T-helper 2 cell (primary cell): ENCODE measurements at places on chromosomes 7 and 10.

DNA sequence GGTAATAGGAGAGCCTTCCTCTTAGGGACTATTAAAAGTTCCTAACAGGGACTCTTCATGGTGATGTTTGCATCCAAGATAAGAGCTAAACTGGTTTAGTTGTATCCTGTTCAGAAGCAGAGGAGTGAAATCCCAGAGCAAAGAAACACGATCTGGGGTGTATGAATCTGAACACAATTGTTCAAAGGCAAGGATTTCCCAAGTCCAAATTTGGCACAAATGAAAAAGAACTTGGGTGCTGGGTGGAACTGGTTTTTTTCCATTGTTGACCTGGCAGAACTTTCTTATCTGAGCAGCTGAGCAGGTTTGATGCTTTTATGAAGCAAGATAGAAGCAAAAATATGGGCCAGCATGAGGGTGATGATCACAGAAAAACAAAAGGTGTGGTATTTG, 6.0 kb downstream of the AGFG2 start:
- DNase-seq = no peak

- no peak for DNase-seq
Measured at GRCh38 chr7:156768698-156769472, 124.1 kb downstream of the LMBR1 start.

DNA sequence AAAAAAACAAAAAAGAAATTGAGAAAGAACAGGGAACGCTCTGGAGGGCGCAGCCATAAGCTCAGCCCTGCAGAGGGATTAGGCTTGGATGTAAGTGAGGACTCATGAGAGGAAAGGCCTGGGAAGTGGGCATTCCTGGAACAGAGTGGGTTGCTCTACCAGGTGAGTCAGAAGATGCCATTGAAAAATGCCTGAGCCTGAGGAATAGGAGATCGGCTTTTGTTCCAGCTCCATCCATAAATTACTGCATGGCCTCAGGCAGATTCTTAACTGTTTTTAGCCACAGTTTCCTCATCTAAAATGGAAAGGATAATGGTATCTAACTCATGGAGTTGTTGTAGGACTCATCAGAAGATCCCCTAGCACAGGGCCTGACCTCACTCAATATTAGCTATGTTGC, 1.1 kb upstream of the RGR start:
- no peak for DNase-seq

GRCh38 chr7:7709291-7709690, 9.1 kb downstream of the RPA3 start:
- DNase-seq = no peak

- DNase-seq = no peak
Measured at GRCh38 chr10:87705339-87705738, 45.7 kb downstream of the PAPSS2 start.

DNA sequence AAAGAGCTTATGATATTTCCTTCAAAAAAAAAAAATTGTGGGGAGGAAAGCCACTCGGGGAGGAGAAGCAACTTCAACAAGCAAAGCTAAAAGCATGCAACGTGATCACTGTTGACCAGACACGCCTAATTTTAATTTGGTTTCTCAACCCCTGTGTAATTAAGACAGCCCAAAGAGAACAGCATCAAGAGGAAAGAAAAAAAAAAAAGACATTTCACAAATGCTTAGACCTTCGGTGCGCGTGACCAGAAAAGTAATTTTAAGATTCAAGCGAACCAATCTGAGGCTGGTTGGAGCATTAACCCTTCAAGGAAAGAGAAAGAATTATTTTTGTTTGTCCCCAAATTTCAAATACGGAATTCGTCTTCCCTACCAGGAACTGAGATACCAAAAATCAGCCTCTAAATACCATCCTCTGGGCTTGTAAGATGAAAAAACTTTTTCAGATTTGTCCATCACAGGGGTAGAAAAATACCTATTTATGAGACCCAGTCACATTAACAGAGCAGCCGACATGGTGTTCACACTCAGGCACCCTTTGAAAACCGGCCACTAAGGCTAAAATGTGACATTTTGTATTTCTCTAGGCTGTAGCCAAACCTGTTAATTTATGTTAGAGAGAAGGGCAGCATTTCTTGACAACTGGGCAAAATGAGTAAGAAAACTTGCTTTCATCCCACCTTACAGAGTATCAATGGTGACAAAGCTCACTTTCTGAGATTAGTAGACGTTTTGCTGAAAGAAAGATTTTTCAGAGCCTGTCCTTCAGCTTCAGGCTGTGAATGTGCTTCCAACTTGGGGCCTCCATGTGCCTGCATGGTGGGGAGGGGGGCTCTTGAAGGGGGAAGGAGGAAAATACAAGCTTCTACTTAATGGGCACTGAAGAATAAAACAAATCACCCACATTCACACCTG, 179.9 kb upstream of the KLF14 start:
- DNase-seq = no peak

DNA sequence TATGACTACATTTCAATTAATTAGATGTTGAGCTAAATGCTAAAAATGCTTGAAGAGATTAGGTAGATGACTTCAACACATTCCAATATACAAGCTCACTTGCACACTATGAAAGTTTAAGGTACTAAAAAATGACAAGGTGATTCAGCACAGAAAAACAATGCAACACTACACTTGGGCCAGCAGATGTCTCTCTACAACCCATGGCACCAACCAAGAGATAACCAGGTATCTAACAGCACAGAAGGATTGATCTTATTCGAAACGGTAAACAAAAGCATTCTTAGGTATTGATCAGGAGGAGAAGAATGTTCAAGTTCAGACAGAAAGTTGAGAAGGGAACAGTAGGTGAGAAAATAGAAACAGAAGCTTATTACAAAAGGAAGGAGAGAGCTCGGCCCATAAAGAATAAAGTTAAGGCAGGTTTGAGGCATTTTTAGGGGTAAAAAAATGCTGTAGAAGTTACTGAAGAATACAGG, 248.2 kb upstream of the KLF14 start:
- DNase-seq = peak; percentile 31

- DNase-seq = no peak
Measured at GRCh38 chr7:27397503-27397902, 154.9 kb downstream of the EVX1 start.

DNA sequence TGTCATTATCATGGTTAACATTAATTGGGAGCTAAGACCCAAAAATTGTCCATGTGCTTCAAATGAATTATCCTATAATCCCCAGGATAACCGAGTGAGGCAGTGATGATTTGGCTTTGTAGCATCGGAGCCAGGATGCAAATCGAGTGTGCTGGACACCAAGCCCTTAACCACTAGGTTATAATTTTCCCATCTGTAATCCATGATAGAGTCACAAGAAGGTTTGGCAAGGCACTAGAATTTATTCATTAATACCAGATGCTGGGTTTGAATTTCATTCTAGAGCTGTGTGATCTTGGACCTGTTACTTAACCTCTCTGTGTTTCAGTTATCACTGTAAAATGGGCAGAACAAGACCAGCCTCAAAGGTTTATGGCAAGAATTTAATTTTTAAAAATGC, 21.0 kb upstream of the ITGB1 start:
- no peak for DNase-seq
